HCT116 (cell line): ENCODE measurements at places on chromosomes 12 and 14.

DNA sequence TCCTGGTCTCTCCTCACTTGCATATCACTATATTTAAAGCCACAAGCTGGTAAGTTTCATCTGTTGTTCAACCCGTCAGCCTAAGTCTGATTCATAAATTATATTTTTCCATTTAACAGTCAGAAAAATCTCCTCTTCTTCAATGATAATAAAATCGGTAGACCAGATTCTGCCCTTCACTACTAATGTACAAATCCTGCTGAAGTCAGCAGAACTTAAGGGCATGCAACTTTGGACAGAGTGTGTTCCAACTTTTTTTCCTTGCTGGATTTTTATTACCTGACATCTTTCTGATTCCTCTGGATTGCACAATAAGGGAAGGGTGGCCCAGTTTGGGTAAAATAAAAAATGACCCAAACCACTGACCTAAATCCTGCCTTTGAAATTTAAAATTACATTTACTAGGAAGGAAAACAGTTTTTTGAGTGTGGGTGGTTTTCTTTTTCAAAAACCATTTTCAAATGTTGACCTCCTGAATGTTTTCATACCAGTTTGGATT is 125.4 kb upstream of the DIO2 start:
- no peak for DNase-seq

- DNase-seq, result no peak
These were observed 62.3 kb downstream of the BHLHE41 start for GRCh38 chr12:26062566-26062965.

DNA sequence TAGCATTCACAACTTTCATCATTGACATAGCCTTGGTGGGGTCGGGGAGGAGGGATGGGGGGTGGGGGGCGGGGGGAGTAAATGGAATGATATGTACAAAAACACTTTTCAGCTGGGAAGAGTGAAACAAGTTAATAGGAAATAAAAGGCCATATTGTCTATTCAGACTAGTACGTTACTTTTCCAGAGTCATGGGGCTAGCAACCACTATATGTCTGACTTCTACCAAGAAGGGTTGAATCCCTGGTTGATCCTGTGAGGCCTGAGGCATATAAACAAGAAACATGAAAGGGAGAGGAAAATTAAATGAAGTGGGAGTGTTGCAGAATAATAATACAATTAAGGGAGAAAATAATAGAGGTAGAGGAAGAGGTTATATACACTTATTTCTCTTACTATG is 225.5 kb downstream of the ERC1 start:
- no peak for DNase-seq

DNA sequence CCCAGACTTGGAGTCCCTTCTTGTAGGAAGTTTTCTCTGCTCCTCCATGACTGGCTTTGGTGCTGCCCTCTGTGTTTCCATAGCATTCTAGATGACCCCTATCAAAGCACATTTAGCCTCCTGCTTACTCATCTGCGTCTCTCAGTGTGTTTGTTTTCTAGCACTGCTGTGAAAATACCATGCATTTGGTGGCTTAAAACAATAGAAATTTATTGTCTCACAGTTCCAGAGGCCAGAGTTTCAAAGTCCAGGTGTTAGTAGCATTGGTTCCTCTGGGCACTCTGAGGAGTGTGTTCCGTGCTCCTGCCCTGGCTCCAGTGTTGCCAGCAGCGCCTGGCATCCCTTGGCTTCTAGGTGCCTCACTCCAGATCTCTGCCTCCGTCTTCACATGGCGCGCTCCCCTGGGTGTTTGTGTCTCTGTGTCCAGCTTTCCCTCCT is 86.1 kb downstream of the CACNA1C start:
- DNase-seq, result no peak

DNA sequence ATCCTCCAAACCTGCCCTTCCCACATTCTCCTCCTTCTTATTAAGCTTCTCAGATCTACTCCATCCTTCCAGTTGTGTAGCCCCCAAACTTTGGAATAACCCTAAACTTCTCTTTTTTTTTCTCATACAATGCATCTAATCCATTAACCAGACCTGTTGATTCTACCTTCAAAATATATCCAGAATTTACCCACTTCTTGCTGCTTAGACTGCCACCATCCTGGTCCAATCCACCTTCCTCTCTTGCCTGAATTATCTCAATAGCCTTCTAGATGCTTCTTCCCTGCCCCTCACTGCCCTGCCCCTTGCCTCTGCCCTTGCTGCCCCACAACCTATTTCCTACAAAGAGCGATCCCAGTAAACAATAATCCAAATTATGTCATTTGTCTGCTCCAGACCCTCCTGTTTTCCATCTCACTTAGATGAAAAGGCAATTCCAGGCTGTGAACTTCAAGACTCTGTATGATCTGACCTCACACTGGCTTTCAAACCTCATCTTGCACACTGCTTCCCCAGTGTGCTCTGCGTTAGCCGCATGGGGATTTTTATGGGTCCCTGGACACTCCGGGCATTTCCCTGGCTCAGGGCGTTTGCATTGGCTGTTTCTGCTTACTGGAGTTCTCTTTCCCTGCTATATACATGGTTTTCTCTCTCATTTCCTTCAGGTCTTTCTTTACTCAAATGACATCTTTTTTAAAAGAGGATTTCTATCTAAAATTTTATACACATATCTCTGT is 42.6 kb upstream of the HIF1A start:
- no peak for DNase-seq

- no peak for DNase-seq
These were observed 17.4 kb upstream of the SALL2 start for GRCh38 chr14:21543521-21543960.
